ENCODE measurements at places on chromosomes 16 and 17.

DNA sequence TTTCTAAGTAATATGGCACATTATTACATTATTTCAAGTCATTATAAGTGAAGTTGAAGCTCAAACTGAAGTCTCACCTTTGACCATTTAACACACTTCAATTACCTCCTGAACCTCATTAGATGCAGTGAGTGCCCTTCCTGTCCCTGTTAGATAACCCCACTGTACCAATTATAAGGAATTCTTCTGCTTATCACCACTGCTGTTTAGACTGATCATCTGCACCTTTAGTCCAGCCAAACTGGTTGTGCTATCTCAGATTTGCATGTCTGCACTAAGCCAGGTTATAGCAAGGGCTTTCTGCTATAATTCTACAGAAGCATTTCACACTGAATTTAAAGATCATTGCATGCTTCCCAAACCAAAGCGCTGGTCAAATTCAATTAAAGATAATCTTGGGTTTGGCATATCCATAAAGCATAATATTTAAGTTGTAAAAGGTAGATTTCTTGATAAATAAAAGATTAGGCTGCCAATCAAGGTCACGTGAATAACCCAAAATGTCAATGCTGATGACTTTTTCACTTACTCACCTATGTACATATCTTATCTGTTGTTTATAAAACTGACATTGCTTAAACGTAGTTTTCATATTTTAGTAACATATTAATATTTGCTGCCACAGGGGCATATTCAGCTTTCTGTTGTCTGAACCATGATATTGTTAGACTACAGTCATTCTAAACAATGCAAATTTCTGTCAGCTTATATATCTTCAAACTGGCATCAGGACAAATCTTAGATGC, 11.9 kb downstream of the ITFG1 start:
- no peak for DNase-seq

- no peak for DNase-seq
Observed at GRCh38 chr16:62969711-62970318, 933.6 kb upstream of the CDH8 start.

DNA sequence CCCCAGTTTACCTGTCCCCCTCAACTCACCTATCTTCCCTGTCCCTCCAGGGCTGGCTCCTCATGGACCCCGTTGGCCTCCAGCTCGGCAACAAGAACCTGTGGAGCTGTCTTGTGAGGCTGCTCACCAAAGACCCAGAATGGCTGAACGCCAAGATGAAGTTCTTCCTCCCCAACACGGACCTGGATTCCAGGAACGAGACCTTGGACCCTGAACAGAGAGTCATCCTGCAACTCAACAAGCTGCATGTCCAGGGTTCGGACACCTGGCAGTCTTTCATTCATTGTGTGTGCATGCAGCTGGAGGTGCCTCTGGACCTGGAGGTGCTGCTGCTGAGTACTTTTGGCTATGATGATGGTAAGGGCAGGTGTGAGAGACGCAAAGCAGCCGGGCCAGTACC, 31.3 kb downstream of the NLRC5 start:
- DNase-seq = no peak

- no peak for DNase-seq
Observed at GRCh38 chr17:73188011-73188410, 4.8 kb upstream of the COG1 start.

DNA sequence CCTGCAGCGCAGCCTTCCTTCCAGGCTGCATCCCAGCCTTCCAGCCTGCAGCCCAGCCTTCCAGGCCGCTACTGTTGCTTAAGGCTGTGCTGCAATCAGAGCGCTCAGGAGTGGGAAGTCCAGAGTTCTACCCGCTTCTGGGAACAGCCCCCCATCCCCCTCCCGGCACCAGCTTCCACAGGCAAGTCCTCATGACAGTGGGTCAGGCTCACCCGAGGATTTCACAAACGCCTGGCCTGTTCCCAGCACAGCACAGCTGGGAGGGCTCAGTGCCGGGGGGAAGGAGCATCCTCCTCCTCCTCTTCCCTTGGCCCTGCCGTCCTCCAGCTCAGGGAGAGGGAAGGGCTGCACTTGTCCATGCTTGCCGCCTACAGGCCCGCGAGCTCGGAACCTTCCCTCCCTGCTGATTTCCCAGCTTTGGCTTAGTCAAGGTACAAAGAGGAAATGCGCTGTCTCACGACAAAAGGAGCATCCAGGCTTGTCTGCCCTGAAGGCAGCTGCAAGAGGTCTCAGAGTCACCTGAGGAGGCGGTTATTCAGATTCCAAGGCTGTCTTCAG, 8.3 kb downstream of the SOCS3 start:
- DNase-seq = peak; percentile 71

DNA sequence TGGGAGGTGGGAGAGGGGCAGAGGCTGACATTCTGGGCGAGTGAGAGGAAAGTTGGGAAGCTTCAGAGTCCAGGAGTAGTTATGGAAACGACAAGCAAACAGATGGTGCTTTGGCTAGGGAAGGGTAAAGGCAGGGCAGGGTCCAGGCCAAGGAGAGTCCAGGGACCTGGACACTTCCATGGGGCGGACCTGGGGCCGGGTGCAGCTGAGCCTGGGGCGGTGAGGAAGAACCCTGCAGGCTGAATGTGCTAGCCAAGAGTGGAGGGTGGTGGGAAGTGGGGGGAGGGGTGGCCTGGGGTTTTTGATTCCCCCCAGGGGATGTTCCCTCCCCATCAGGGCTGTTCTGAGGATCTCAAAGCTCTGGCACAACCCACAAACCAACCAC, 2.6 kb downstream of the PPP1R9B start:
- no peak for DNase-seq

GRCh38 chr16:31754998-31755615, 118.5 kb upstream of the ZNF267 start:
- no peak for DNase-seq

DNA sequence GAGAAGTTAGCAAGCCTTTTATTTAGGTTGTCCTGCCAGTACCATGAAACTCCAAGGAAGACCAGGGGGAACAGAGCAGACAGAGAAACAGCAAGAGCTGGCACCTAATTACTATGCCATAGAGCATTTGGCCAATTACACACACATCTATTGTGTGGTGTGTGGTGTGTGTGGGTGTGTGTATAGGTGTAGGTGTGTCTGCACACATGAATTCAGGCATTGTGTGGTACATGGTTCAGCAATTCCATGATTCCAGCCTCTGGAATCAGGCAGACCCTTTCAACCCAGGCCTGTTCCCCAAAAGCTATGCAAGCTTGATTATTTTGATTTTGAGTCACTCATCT, 25.7 kb downstream of the IQCK start:
- no peak for DNase-seq

All from substantia nigra (tissue), 51 donors.